A549 treated with AZD2906 at 1 μM for 4 hours (cell line): ENCODE measurements at places on chromosomes 2 and 18. TPM values are rescaled to one million over a fixed set of nuclear protein-coding genes. Genes with fewer than 3 reads are reported as not detected.

The COL4A4 gene
- 1.2 to 2.1 TPM (median 1.6 TPM) in 5 replicates for total RNA-seq

The CPO gene
- 0.05 to 0.11 TPM (median 0.09 TPM) in 4 of 5 replicates, not detected in the other for total RNA-seq

The TBR1 gene
- total RNA-seq: 0.01 to 0.20 TPM (median 0.06 TPM) in 4 of 5 replicates, not detected in the other

The FEV gene
- not detected in 5 replicates for total RNA-seq

The LOXL3 gene
- 0.31 to 0.60 TPM (median 0.49 TPM) in 5 replicates for total RNA-seq

The WNT10A gene
- 0.06 to 0.11 TPM (median 0.09 TPM) in 4 of 5 replicates, not detected in the other for total RNA-seq

The CTNNA2 gene
- 0.08 to 0.62 TPM (median 0.26 TPM) in 5 replicates for total RNA-seq

The MZT2A gene
- total RNA-seq: 120 to 224 TPM (median 213 TPM) in 5 replicates

The KCNG3 gene
- 0.53 to 0.67 TPM (median 0.61 TPM) in 5 replicates for total RNA-seq

The ST8SIA5 gene
- 0.07 TPM in 1 of 5 replicates, not detected in the others for total RNA-seq

The RUFY4 gene
- total RNA-seq: 0.08 TPM in 1 of 5 replicates, not detected in the others

The CNTNAP5 gene
- total RNA-seq: not detected in 5 replicates

The CXCR1 gene
- total RNA-seq: not detected in 5 replicates

The APLF gene
- total RNA-seq: 0.48 to 0.61 TPM (median 0.56 TPM) in 5 replicates

The DPYSL5 gene
- total RNA-seq: 4.1 to 5.6 TPM (median 5.2 TPM) in 5 replicates

The ZNF385B gene
- total RNA-seq: 0.07 to 0.21 TPM (median 0.13 TPM) in 4 of 5 replicates, not detected in the other

The GULP1 gene
- 23.9 to 38.8 TPM (median 25.8 TPM) in 5 replicates for total RNA-seq

The EML6 gene
- 1.3 to 1.5 TPM (median 1.4 TPM) in 5 replicates for total RNA-seq

The SAG gene
- total RNA-seq: not detected in 5 replicates

The MAP2 gene
- total RNA-seq: 0.93 to 1.8 TPM (median 1.1 TPM) in 5 replicates

The DHRS9 gene
- total RNA-seq: 3.1 to 3.9 TPM (median 3.4 TPM) in 5 replicates

The SERPINB3 gene
- 0.06 to 0.14 TPM (median 0.09 TPM) in 5 replicates for total RNA-seq

The IL36B gene
- total RNA-seq: 0.11 to 0.14 TPM in 2 of 5 replicates, not detected in the others

The GPC1 gene
- 183 to 261 TPM (median 244 TPM) in 5 replicates for total RNA-seq

The DSC3 gene
- total RNA-seq: 1.00 to 1.9 TPM (median 1.2 TPM) in 5 replicates

The NFU1 gene
- total RNA-seq: 35.8 to 48.7 TPM (median 45.8 TPM) in 5 replicates

The TMEM17 gene
- total RNA-seq: 3.9 to 4.6 TPM (median 4.2 TPM) in 5 replicates

The SLC5A7 gene
- total RNA-seq: not detected in 5 replicates

The SMYD1 gene
- total RNA-seq: 0.01 TPM in 1 of 5 replicates, not detected in the others

The CHRND gene
- not detected in 5 replicates for total RNA-seq

The TNFAIP6 gene
- total RNA-seq: 0.51 to 0.89 TPM (median 0.87 TPM) in 5 replicates

The PLB1 gene
- 1.6 to 2.4 TPM (median 1.9 TPM) in 5 replicates for total RNA-seq

The EPHA4 gene
- 0.58 to 0.95 TPM (median 0.77 TPM) in 5 replicates for total RNA-seq

The ODC1 gene
- 167 to 179 TPM (median 174 TPM) in 5 replicates for total RNA-seq

The CROCC2 gene
- total RNA-seq: not detected in 5 replicates

The TLX2 gene
- 0.24 to 0.37 TPM (median 0.30 TPM) in 5 replicates for total RNA-seq

The UGT1A10 gene
- total RNA-seq: 0.03 to 0.14 TPM (median 0.08 TPM) in 4 of 5 replicates, not detected in the other

The SERPINB7 gene
- total RNA-seq: 1.6 to 3.0 TPM (median 2.2 TPM) in 5 replicates

The SPATA3 gene
- not detected in 5 replicates for total RNA-seq

The KCNJ3 gene
- not detected in 5 replicates for total RNA-seq

The PLGLB1 gene
- total RNA-seq: 0.20 to 0.66 TPM (median 0.38 TPM) in 5 replicates

The HAAO gene
- not detected in 5 replicates for total RNA-seq

The DNMT3A gene
- 5.7 to 9.0 TPM (median 7.9 TPM) in 5 replicates for total RNA-seq

The ZFAND2B gene
- 16.7 to 21.2 TPM (median 20.2 TPM) in 5 replicates for total RNA-seq

The MOGAT1 gene
- total RNA-seq: not detected in 5 replicates

The GNAL gene
- 4.9 to 6.6 TPM (median 5.5 TPM) in 5 replicates for total RNA-seq
